ENCODE measurements at places on chromosomes 6 and 20.

DNA sequence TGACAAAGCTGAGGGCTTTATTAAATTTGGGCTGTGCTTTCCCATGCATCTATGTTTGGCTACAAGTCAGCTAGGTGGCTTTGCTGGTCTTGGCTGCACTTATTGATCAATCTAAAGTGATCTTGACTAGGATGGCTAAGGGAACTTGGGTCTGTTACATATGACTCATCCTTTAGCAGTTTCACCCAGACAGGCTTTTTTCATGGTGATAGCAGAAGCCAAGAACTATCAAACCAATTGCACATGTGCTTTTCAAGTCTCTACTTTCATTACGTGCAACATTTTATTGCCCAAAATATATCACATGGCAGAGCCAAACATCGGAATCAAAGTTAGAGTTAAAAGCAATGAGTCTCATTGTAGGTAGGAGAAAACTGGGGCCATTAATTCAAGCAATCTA, 626.3 kb downstream of the TENT5A start:
- no peak for DNase-seq

- DNase-seq: peak; percentile 40
Measured at GRCh38 chr6:107819964-107820337, 4.2 kb downstream of the SCML4 start.

DNA sequence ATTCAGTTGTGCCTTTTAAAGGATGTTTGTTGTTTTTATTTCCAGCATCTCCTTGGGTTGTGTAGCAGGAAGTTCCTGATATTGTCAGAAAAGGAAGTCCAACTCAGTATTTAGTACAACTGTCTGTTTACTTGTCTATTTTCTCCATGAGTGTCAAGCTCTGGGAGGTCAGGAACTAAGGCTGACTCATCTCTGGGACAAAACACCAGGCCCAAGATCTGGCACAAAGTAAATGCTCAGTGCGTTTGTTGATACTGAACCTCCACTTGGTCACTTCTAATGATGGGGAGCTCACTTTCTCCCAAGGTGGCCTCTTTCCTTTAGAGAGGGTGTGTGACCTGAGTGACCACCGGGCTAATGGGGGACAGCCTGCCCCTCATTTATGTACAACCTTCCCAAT, 12.6 kb upstream of the PIGU start:
- DNase-seq: no peak

DNA sequence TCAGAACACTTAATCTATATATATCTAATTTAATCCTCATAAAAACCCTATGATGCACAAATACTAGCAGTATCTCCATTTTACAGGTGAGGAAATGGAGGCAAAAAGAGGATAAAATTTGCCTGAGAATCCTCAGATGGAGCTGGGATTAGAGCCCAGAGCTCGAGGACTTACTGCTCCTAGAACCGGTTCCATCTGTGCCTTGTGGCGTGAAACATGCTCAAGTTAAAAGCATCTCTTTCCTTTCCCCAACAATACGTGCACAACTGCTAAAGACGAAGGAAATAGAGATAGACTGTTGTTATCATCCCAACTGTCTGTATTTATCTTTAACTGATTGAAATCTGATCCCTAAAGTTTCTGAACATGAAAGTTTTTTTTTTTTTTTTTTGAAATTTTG, 367.6 kb upstream of the SOX4 start:
- no peak for DNase-seq

DNA sequence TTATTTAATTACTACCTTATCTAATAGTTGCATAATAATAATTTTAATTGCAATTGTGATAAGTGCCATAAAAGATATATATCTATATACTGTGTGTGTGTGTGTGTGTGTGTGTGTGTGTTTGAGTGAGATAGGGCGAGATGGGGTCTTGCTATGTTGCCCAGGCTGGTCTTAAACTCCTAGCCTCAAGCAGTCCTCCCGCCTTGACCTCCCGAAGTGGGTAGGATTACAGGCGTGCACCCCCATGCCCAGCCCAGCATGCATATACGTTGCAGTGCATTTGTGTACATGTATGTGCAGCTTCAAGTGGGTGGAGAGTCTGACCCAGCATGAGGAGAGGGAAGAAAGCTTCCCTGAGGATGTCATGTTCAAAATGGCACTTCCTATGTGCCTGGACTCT, 4.6 kb upstream of the RIMS4 start:
- no peak for DNase-seq

DNA sequence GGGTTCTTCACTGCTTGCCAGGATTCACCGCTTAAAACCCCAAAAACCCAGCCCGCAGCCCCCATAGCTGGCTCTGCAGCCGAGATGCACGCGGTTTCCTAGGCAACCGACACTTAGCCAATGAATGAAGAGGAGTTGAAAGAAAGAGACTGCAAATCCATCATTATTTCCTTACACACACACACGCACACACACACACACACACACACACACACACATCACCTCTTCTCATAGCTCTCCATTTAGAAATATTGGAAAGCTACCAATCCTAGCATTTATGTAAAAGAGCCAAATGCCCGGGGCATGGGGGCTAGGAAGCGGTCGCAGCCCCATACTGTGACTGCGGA, 3.4 kb upstream of the TUBB2B start:
- no peak for DNase-seq

DNA sequence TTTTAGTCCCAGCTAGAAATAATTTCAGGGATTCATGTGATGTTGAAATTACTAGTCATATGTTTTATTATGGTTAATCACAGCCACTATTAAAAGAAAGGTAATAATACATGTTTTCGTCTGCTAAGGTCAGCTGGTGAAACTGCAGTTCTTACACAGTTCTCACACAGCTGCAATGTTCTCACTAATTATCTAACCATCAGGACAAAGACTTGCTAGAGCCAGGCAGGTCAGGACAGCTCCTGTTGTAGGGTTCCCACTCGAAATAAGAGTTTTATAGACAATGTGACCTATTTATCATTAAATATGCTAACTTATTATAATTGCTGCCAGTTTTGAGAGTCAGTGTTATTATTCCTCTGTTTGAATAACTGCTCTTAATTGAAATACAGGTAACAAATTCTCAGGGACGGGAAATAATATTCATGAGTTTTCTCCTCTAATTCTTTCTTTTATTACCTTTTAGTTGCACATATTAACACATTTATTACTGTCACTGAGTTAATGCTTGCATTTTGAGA, 97.9 kb downstream of the GJA1 start:
- no peak for DNase-seq

DNA sequence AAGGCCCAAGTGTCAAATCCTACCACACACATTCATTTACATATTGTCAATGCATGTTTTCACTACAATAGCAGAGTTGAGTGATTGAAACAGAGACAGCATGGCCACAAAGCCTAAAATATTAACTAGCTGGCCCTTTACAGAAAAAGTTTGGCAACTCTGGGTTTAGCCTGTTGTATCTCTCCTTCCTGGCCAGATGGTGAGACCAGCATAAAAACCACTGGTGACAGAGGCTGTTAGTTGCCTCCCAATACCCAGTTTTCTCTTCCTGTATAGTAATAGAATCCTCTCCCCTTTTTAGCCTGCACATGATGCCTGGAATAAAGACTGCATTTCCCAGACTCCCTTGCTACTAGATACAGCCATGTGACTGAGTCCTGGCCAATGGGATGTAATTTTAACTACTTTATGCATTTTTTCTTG, 100.0 kb upstream of the TAB2 start:
- no peak for DNase-seq

DNA sequence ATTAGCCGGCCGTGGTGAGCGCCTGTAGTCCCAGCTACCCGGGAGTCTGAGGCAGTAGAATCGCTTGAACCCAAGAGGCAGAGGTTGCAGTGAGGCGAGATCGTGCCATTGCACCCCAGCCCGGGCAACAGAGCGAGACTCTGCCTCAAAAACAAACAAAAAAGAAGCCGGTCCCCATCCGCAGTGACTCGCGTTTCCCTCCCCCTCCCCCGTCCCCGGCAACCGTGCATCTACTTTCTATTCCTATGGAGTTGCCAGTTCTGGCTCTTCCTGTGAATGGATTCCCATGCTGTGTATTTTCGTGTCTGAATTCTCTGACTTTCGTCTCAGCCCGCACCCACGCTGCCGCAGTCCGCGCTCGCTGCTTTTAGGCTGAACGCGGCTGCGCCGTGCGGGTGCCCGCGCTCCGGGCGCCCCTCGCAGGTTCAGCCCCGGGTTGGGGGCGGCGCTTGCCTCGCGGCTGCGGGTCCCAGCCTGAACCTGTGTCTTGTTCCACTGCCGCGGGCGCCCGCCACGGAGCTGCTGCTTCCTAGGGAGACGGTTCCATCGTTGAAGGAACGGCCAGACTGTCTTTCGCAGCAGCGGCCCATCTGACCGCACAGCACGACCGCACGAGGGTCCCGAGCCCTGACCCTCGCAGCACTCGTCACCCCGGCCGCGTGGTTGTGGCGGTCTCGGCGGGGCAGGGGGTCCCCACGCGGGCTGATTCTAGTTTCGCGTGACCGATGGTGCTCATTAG, 1.1 kb upstream of the MRGBP start:
- DNase-seq: peak; percentile 33

DNA sequence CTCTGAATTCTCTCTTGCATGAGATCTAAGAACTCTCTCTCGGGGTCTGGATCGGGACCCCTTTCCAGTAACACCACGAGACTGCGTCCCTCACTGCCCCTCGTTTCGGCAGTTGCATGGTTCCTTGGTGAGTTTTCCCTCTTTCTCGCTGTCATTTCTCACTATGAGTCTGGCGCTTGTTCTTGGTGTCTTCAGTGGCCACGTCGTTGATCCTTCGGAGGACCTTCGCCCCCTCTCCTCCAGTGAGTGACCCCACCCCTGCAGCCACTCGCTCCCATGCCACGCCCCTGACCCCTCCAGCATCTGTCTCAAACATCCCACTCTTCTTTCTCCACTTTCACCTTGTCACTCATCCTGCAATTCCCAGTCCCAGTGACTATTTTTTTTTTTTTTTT, 23.0 kb downstream of the SYNJ2 start:
- DNase-seq: no peak

- no peak for DNase-seq
Measured at GRCh38 chr6:14444295-14444972, 326.9 kb downstream of the CD83 start.

GRCh38 chr6:71444222-71444621, 155.6 kb downstream of the OGFRL1 start:
- no peak for DNase-seq

DNA sequence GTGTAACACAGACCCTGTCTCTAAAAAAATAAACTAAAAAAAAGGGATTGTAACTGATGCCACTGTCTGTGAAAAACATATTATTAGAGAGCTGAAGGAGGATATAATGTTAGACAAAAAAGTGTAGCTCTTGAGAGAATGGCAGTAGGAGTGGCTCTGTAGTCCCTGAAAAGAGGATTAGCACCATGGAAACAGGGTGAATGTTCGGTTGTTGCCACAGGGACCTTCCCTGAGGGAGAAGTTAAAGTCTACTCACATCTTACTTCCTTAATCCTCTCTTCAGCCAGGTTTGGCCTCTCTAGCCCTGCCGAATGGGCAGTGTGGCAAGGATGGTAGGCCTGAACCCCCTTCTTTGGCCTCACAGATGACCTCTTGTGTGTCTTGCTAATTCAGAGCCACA, 12.1 kb downstream of the SCAND1 start:
- no peak for DNase-seq

GRCh38 chr6:37793067-37793466, 26.5 kb upstream of the ZFAND3 start:
- DNase-seq: no peak

All from activated naive CD4-positive, alpha-beta T cell (primary cell).